ENCODE measurements at places on chromosomes 5 and 9.

DNA sequence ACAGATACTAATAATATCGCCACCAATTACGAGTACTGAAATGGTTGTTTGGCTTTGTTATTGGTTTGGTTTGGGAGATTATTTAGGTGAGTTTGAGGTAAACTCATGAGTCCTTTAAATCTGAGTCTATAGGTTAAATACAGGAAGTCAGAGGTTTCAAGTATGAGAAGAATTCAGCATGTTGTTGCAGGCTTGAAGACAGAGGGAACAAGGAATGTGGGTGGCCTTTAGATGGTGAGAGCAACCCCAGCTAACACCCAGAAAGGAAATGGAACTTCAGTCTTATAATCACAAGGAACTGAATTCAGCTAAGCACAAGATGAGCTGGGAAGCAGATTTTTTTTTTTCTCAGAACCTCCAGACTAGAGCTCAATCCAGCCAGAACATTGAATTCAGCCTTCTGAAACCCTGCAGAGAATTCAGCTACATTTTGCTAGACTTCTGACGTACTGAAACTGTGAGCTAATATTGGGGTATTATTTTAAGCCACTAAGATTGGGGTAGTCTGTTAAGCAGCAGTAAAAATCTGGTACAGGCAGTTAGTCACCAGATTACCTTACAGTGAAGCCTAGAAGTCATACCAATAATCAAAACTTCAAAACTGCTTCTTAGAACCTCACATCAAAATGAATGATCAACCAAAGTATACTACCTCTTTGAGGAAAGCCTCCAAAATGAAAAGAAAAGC, 216.0 kb upstream of the PUM3 start:
- DNase-seq = no peak

- DNase-seq = no peak
Measured at GRCh38 chr5:61414806-61415205, 82.7 kb downstream of the ZSWIM6 start.

- no peak for DNase-seq
Measured at GRCh38 chr9:131567910-131568309, 22.6 kb downstream of the PRRT1B start.

GRCh38 chr9:132166599-132166998, 4.7 kb downstream of the NTNG2 start:
- DNase-seq = no peak

All from ascending aorta (tissue), 2 donors.